ENCODE measurements at places on chromosomes 7 and 10.

DNA sequence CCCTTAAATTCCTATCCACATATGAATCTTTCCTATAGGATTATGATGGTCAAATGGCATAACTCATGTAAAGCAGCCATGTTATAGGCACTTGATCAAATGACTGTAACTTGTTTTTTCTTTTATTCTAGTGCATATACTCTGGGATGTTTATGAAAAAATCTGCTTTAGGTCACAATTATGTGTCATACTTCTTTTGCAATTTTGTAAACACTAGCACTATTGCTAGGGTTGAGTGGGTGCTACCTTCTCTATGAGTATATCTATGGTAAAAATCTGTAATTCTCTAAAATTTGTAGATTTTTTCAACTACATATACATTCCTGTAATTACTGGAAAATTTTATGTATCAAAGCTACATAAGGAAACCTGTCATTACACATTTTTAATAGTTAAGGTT is 50.0 kb downstream of the HGF start:
- no peak for DNase-seq

- no peak for DNase-seq
Observed at GRCh38 chr10:124563320-124564040, 101.9 kb downstream of the LHPP start.

GRCh38 chr7:12194426-12194825 is 16.7 kb upstream of the TMEM106B start:
- DNase-seq: no peak

GRCh38 chr7:24660546-24660945 is 87.3 kb downstream of the PALS2 start:
- no peak for DNase-seq

Measured in H54 (cell line).